ENCODE measurements at places on chromosomes 6 and 20. TPM values are rescaled to one million over a fixed set of nuclear protein-coding genes. Genes with fewer than 3 reads are reported as not detected.

GRCh38 chr6:37454420-37455140, 21.6 kb downstream of the CMTR1 start:
- no peak for DNase-seq

DNA sequence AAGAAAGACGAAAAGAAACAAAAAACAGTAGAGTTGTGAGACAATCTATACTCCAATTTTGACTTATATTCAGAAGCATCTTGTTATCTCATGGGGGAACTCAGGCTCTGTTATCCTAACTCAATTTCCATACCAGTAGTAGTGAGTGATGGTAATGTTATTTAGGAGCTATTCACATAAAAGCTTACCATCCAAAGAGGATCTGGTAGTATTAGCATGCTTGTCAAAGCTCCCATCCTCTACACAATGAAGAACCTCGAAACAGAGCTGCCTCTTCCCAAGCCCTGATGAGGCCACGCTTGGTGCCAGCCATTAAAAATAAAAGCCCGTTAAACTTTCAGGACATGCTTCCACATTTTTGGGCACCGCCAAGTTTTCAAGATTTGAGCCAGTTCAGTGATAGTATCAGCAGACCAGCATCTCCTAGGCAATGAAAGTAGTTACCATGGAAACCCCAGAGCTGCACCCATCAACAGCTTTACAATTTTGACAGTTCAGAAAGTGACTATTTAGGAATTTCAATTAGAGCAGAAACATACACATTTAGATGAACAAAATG, 173.3 kb downstream of the CD83 start:
- no peak for DNase-seq

DNA sequence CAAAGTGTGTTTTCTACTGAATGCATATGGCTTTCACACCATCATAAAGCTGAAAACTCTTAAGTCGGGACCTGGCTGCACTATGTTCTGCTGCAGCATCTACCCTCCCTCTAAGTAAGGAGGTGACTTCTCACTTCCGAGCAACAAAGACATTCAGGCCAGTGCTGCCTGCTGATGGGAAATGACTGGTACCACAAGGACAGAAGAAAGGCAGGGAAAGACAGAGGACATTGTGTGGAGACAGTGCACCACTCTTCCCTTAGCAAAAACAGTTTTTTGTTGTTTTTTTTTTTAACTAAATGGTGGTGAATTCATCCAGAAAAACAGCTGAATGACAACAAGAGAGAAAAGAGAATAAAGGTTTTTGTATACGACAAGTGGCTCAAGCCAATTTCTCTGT, 81.5 kb downstream of the MAP7 start:
- DNase-seq = no peak

GRCh38 chr6:166553563-166554271, 32.8 kb downstream of the RAMACL start:
- DNase-seq = peak; percentile 67

DNA sequence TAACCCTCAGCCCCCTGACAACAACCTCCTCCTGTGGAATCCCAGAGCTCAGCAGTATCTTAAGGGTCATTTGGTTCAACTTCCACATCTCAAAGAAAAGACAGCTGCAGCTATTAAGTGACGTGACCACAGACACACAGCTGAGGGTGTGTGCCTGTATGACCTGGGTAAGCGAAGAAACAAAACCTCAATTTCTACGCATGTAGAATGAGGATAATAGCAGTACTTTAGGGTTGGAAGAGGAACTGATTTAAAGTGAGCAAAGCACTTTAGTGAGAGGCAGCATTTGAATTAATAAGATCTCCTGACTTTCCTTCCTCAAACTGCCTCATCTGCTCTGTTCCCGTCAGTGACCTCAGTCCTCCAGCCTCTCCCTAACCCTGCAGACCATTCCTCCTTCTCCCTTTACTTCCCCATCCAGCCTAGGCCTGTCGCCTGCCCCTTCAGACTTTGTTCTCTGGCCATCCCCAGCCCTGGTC, 6.8 kb upstream of the ARMC2 start:
- DNase-seq = peak; percentile 79

- no peak for DNase-seq
Observed at GRCh38 chr6:13273202-13273930, 55.0 kb downstream of the TBC1D7 start.

- no peak for DNase-seq
Observed at GRCh38 chr6:84193114-84193708, 34.2 kb downstream of the CEP162 start.

RFX6 gene
- not detected for total RNA-seq

GRCh38 chr20:62080249-62080990, 14.7 kb upstream of the TAF4 start:
- no peak for DNase-seq

All from aorta (tissue), 5 donors.